Left cardiac atrium (tissue), 4 donors: ENCODE measurements at places on chromosomes 3 and 15. TPM values are rescaled to one million over a fixed set of nuclear protein-coding genes. Genes with fewer than 3 reads are reported as not detected.

The SIDT1 gene
- total RNA-seq, result 0.71 TPM

GRCh38 chr3:34650131-34650530, 851.7 kb downstream of the PDCD6IP start:
- peak; percentile 15 for DNase-seq

DNA sequence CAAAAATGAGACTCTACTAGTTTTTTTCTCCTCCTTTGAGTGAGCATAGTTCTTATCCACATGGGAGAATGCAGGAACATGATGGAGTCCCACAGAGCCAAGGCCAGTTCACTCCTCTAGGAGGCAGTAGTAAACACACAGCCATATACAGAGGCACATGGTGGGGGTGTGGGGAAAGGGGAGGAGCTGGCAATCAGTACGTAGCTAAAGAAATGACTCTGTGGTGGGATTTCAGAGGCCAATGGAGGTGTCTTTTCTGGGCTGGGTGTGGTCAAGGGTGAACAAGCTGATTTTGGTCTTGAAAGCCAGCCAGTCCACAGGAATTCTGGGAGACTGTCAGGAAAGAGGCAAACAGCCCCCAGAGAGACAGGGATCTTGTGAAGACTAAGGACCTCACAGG, 6.6 kb upstream of the RAB11A start:
- DNase-seq, result peak; percentile 36

The GOLGA6L7 gene
- total RNA-seq, result not detected

GRCh38 chr15:82272154-82272553, 9.5 kb downstream of the SAXO2 start:
- DNase-seq, result no peak
